ENCODE measurements at places on chromosomes 6 and 20.

DNA sequence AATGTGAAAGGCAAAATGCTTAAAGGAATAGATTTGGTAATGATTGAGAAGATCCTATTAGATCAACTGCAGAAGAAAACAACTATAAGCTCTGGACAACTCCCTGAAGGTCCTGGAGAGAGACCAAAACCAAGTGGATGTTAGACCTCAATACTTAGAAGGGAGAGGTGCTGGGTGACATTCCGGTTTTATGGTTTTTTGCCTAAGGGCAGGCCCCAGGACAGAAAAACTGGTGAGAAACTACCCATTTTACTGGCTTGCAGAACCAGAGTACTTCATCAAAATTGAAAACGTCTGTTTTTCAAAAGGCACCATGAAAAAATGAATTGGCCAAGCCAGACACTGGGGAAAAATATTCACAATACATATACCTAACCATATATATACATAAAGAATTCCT is 26.3 kb downstream of the SAMHD1 start:
- DNase-seq = peak; percentile 55

DNA sequence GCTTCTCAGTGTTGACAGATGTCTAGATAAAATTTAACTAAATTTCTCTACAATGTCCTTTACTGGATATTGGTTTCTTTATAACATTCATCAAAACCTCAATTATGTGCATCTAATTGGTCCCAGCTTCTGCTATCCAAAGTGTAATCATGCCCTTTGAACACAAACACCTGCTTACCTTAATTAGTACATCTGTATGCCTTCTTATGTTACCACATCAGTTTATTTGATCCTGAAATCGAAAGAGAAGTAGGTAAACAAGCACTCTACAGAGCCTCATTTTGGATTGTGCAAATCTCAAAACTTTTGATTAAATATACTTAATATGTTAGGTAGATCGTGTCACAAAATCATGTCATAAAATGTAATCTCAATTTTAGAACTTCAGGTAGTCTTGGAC is 36.5 kb downstream of the TAB2 start:
- no peak for DNase-seq

DNA sequence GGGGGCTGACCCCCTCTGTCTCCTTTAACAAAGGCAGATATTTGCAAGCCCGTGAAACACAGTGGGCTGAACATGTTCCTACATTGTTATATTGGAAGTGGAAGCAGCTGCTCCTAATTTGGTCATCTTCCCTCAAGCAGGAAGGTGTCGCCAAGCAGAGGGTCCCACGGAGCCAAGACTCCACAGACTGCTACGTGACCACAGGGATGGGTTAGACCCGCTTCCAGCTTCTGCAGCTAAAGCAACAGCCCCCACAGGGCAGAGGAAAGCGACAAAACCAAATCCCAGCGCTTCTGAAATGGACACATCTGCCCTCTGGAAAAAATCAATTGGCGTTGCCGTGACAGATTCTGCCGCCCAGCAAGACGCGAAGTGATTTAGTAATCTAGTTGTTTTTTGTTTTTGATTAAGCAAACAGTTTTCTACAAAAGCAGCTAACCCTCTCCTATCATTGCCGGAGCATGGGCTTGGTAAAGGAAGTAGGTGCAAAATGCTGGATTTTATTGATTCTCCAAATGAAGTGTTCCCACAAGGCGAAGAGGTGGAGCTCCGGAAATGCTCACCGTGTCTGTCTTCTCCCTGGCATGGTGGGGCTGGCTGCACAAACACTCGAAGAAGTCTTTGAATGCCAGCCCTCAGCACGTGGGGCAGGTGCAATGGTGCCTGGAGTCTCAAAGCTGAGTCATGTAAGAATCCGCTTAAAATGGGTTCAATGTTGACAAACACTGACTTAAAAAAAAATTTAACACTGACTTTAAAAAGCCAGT is 79.4 kb upstream of the FRMD1 start:
- peak; percentile 48 for DNase-seq

- no peak for DNase-seq
Measured at GRCh38 chr6:166586424-166587156, at the start of gene RAMACL. Gene RAMACL, minus strand, starts transcription at chr6:166586678. Its CDS starts 201 bp downstream, at chr6:166586477.

DNA sequence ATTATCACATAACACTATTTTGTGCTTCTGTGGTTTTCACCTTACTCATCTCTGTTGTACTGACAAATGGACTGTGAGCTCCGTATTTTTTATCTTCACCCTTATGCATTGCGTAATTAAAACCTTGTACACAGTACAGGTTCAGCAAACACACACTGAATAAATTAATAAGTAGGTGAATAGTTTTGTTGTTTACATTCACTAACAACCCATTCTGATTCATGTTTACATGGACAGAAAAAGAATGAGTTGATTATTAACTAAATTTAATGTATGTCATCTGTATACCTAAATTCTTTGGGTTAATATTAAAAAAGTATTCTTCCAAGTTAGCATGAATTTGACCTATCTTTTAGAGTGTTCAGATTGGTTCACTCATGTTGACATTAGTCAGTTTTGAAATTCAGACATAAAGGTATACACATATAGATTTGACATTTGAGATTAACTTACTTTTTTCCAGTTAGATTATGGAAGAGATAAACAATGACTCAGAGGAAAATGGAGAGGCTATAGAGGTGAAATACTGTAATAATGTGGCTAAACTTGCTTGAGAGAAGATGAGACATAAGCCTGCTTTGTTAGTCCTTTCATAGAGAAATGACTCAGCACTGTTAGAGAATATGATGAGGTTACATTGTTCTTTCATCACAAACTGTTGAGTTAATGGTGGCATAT is 541.7 kb upstream of the FLRT3 start:
- DNase-seq = no peak

GRCh38 chr6:108501559-108501958 is 59.2 kb upstream of the FOXO3 start:
- no peak for DNase-seq

DNA sequence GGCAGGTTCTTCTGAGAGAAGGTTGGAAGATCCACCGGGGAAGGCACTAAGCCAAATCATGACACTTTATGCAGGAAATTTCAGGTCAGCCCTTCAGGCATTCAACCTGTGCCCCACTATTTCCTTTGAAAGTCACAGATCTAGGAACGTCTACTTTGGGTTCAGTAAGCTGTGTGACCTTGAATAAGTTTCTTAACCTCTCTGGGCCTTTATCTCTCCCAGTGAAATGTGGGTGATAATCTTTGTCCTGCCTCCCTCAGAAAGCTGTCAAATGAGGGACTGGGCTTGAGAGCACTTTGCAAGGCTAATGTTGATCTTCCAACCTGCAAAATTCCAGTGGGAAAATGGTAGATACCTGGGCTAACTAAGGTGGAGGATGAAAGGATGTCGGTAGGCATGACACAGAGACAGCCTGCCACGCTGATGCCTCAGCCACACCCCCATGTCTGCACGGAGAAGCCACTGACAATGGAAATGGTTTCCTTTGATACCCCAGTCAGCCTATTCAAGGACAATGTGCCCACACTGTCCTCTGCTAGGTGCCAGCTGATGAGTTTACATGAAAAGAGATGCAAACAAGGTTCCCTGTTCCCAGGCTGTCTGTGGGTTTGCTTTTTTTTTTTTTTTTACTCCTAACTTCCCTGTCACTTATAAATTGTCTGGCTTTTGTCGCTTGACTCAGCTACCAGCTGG is 9.3 kb downstream of the BNIP5 start:
- no peak for DNase-seq

DNA sequence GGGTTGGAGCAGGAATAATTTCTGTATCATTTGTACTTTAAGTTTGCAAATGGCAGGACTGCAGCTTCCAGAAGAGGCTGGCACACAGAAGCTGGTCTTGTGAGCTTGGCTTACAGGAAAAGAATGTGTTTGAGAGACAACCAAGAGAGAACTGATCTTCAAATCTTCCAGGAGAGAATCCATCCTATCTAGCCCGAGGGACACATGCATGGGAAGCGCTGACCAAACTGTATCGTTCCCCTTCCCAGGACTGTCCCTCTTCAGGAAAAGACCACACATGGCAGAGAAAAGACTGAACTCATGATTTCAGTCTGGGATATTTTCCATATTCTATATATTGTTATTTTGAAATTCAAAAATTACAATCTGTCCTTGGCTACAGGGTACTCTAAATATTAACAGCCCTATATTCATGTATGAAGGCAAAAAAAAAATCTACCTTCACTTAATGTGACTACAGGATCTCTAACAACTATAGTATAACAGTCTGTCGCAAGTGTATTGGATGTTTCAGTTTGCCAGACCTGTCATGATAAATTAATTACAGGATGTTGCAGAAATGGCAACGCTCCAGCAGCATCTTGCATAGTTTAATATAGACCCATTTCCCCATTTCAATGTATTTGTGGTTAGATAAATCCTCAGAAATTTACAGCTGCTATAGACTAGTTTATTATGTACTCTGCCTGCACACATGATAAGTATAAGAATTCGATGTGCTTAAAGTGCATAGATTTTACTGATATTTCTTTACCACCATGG is 99.4 kb downstream of the MYB start:
- DNase-seq = no peak

DNA sequence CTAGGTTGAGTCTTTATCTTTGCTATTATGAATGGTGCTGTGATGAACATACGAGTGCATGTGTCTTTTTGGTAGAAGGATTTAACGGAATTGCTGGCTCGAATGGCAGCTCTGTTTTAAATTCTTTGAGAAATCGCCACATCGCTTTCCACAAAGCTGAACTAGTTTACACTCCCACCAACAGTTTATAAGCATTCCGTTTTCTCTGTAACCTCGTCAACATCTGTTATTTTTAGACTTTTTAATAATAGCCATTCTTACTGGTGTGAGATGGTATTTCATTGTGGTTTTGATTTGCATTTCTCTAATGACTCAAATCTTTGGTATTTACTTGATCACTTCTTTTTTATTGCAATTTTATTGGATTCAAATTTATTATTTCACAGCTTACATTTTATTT is 117.4 kb upstream of the HDGFL1 start:
- no peak for DNase-seq

Measured in islet precursor cell (in vitro differentiated cells).